ENCODE measurements at places on chromosomes 4 and X.

DNA sequence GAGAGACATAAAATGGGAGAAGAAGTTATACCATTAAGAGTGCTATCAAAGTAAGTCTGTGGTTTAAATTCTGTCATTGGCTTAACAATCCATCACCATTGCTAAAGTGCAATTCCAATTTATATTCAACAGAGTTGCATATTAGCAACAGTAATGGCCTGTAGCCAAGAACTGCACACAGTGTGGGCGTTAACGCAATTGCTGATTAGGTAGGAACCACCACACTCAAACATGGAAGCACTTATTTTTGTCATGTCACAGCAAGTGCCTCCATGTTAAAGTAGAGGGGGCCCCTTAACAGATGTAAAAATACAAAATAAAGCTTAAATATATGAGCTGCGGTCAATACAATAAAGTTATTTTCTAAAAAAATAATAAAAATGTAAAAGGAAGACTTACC lies 10.8 kb downstream of the LARP7 start:
- DNase-seq, result no peak

GRCh38 chrX:138890491-138890890 lies 179.0 kb upstream of the FGF13 start:
- no peak for DNase-seq

DNA sequence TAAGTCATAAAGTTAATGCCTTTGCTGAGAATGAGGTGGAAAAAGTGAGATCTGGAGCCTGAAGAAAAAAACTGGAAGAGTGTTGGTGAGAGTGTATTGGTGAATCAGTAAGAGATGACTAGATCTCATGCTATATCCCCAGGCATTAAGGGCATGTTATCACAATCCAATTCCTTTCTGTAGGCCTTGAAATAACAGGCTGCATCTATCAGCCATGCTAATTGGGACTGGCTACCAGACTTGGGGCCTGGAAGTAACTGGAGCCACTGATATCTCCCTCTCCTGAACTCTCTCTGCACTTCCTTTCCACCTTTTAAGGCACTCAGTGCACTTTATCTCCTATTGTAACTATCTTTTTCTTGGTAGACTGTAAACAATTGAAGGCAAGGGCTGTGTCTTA lies 88.8 kb upstream of the HPRT1 start:
- no peak for DNase-seq

DNA sequence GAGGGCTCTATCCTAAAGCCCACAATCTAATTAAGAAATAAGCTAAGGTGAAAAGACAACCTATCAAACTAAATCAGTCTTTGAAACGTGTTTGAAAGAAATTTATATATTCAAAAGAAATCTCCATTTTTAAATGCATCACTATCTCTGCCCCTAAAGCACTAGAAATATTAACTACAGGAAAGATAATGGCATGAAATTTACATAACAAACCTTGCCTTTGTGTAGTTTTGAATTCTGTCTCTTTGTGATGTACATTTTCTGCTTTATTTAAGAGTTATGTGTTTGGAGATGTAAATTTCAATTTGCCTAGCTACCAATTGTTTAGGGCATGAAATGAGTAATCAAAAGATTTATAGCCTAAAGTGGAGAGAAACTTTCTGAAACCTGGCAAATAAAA lies 286.1 kb upstream of the TBX22 start:
- no peak for DNase-seq

- DNase-seq, result no peak
These were observed 9.5 kb upstream of the CXCL8 start for GRCh38 chr4:73730867-73731266.

- DNase-seq, result no peak
These were observed 938.3 kb upstream of the IGFBP7 start for GRCh38 chr4:58048491-58048890.

GRCh38 chr4:142660728-142661127 lies 185.4 kb downstream of the INPP4B start:
- no peak for DNase-seq

- no peak for DNase-seq
These were observed 495.1 kb upstream of the FAM241A start for GRCh38 chr4:111650146-111650545.

GRCh38 chr4:168673476-168673875 lies 176.6 kb downstream of the PALLD start:
- DNase-seq, result no peak

DNA sequence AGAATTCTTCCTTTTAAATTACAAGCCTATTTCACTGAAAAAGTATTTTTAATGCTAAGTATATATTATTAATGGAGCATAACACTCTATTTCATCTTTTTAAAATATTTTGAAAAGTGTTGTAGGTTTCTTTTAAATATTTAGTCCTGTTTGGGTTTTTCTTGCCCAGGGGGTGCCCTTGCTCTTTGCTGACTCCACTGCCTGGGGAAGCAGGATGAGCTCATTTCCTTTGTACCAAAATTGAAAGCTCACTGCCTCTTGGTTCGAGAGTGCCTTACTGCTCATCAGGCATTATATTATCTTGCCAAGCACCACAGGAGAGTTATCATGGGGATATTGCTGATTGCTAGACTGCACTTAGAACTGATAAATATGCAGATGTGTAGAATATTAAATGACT lies 819.2 kb downstream of the PCDH18 start:
- DNase-seq, result no peak

GRCh38 chrX:118353081-118353850 lies 7.4 kb downstream of the WDR44 start:
- no peak for DNase-seq

GRCh38 chrX:11756354-11757318 lies 1.4 kb upstream of the MSL3 start:
- DNase-seq, result no peak

GRCh38 chr4:69490271-69490670 lies 5.4 kb downstream of the UGT2B4 start:
- no peak for DNase-seq

GRCh38 chr4:45438047-45438446 lies 685.8 kb downstream of the GABRG1 start:
- DNase-seq, result no peak

GRCh38 chrX:24333371-24333770 lies 19.5 kb upstream of the SUPT20HL2 start:
- no peak for DNase-seq

DNA sequence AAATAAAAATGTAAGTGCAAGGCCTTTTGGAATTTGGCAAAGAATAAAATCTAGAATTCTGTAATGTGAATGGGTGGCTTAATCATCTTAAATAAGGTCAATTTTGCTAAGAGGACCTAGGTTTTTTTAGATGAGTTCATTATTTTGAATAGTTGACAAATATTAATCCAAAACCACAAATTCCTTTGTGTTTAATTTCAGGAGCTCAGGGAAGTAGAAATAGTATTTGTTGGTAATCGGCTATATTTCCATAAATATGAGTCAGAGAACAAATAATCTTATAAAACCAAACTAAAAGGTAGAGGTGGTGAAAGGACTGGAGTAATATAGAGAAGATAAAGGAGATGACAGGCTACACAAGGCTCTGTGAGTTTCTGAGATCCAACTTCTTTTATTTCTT lies 190.4 kb upstream of the TLL1 start:
- DNase-seq, result no peak

- DNase-seq, result no peak
These were observed 10.1 kb downstream of the SORCS2 start for GRCh38 chr4:7202411-7202810.

DNA sequence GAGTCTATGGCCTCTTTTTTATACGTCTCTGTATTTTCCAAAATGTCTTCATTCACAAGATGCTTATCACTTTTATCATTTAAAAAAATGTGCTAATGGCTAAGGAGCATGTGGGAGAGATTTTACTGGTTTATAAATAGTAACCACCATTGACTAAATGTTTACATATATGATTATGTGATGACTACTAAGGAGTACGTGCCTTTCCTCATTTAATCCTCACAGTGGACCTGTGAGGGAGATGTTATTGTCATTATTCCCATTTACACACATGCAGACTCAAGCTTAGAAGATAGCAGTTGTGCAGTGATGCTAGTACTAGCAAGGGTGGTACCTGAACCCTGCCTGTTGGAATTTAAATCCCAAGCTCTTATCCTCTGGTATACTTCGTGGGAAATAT lies 2.4 kb downstream of the SRD5A3 start:
- no peak for DNase-seq

DNA sequence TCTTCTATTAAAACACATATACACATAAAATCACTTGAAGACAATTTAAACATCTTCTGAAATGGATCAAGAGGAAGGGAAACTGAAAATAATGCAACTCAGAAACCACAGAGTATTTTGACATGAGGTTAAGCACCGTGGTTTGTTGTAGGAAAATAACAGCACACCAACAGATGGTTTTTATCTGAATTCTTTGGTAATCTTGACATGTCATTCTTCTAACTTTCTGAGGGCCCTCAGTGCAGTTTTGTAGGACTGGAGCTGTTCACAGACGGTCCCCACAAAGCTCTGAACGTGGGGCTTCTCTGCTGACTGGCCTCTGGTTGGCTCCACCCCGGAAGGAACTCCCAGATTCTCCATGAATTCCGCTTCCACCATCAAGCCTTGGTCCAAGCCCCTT lies 16.0 kb upstream of the TLR8 start:
- no peak for DNase-seq

- DNase-seq, result no peak
These were observed 10.9 kb downstream of the DCK start for GRCh38 chr4:71004281-71004851.

- no peak for DNase-seq
These were observed 656.8 kb downstream of the IQCM start for GRCh38 chr4:149158817-149159216.

- no peak for DNase-seq
These were observed 8.8 kb upstream of the CHRDL1 start for GRCh38 chrX:110804446-110804845.

DNA sequence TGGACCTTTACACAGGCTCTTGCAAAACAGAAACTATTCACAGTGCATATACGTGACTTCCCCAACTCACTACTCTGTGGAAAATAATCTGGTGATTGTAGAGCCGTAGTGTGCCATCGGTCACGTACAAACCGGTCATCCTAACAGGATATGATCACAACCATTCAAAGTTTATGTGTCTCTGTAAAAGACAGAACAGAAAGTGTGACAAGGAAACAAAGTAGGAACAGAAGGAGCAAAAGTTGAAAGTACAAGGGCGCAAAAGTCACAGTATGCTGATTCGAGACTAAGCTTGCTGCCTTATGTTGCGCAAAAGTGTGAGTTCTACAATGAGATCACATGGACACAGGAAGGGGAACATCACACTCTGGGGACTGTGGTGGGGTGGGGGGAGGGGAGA lies 18.6 kb downstream of the MEPE start:
- no peak for DNase-seq

DNA sequence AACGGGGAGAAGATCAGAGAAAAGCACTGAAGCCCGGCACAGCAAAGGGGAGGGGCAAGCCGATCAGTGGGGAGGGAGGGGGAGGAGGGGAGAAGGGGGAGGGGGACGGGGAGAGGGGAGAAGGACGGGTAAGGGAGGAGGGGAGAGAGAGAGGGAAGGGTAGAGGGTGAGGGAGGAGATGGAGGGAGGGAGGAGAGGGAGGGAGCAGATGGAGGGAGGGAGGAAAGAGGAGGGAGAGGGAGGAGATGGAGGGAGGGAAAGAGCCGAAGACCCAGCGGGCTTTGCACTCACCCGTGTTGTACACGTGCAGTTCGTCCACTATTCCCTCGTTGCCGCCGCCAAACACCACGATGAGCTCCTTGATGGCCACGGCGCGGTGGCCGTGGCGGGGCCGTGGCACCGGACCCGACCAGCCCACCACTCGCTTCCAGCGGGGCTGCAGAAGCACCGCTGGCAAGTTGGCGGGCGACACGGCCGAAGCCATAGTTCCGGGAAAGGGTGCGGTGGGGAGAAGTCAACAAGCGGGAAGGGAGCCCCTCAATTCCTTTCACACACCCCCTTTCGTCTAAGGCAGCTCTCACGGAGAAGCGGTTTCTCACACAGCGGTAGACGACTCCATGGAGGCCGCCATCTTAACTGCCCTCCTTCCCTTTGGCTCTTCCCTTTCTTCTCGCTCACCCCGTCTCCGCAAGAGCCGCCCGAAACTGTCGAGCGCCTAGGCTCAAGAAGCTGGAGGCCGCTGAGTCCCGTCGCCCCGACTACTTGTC lies 1.1 kb downstream of the HCFC1 start:
- DNase-seq, result no peak

DNA sequence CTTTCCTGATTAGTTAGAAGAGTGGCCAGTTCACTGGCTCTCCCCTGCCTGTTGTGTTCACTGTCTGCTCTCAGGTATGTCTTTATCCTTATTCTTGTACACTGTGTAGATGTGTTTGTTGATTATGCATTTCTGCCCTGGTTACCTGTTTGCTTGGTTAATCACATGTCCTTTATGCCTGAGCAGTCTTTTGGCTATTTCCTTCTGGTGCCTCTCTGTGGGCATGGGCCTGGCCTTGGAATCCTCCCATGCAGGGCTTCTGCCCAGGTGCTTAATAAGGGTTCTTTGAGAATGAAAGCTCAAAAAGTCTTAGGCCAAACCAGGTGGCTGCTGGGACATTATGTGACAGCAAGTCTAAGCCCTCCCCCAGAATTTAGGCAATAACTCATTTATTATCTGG lies 26.5 kb downstream of the OTUD6A start:
- no peak for DNase-seq

- no peak for DNase-seq
These were observed 42.3 kb upstream of the LNX1 start for GRCh38 chr4:53633608-53634007.

DNA sequence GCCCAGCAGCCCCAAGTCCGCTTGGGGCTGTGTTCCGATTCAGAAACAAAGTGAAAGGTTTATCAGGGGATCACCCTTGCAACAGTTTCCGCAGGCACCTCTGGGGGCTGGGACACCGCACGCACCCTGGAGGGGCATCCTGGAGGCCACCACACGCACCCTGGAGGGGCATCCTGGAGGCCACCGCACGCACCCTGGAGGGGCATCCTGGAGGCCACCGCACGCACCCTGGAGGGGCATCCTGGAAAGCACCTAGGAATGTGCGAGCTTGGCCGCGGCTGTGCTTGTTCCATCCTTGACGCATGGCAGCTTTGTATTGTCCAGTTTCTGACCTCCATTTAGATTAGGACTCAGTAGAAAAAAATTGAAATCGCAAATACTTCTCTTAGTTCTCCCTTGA lies 21.3 kb upstream of the CBR4 start:
- DNase-seq, result no peak

- DNase-seq, result no peak
These were observed 454.9 kb downstream of the PDGFC start for GRCh38 chr4:156516698-156517097.

DNA sequence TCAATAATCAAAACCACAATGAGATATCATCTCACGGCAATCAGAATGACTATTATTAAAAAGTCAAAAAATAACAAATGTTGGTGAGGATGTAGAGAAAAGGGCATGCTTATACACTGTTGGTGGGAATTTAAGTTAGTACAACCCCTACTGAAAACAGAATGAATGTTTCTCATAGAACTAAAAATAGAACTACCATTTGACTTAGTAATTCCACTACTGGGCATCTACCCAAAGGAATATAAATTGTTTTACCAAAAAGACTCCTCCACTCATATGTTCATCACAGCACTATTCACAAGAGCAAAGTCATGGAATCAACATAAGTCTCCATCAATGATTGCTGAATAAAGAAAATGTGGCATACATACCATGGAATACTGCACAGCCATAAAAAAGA lies 278.1 kb upstream of the ARSJ start:
- no peak for DNase-seq
